ENCODE measurements at places on chromosomes 5 and 9. TPM values are rescaled to one million over a fixed set of nuclear protein-coding genes. Genes with fewer than 3 reads are reported as not detected.

The IDNK gene
- 1.0 TPM for total RNA-seq

DNA sequence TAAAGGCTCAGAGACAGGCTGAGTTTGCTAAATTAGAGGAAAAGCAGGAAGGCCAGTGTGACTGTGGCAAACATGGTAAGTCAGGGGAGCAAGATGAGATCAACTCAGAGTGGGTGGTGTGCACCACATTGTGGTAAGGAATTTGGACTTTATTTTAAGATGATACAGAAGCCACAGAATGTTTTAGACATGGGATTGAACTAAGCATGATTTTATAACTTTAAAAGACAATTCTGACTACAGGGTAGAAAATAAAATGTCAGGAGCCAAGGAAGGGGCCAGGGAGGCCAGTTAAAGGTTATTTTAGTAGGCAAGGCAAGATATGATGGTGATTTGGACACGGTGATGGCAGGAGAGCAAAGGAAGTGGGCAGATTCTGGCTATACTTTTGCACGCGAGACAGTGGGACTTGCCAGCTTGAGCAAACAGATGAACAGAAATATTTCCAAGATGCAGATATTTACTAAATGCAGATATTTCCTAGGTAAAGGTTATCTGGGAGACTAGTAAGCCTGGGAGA, 53.9 kb downstream of the TSSK1B start:
- H3K27ac ChIP-seq: no peak overlapping the region
- no peaks in the 10 kb centered on the region for H3K27me3 ChIP-seq
- H3K4me1 ChIP-seq: peaks cover 19% of the 10 kb centered on the region

DNA sequence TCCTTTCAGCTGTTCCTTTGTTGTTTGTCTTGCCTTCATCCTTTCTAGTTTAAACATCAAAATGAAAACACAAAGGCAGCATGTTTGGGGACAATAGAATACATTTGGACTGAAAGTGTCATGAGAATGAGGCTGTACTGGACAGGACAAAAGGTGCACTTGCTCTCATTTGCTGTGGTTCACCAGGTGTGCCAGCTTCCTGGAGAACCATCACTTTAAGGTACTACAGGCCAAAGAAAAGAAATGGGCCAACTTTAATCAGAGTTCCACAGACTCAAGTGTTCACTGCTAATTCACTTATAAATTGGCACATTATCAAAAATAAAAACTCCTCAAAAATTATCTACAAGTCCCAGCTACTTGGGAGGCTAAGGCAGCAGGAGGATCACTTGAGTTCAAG, 53.8 kb downstream of the ABHD17B start:
- H3K27me3 ChIP-seq: no peaks in the 10 kb centered on the region
- 0 out of 2 replicates have a peak, but pooled peaks cover 4% of the 10 kb centered on the region for H3K36me3 ChIP-seq
- no peak overlapping the region for H3K27ac ChIP-seq
- DNase-seq: no peak
- H3K4me1 ChIP-seq: no peaks in the 10 kb centered on the region

- no peaks in the 10 kb centered on the region for H3K27me3 ChIP-seq
- no peak for DNase-seq
- H3K36me3 ChIP-seq: no peaks in the 10 kb centered on the region
- no peak overlapping the region for H3K4me3 ChIP-seq
Measured at GRCh38 chr5:175557778-175558177, 79.4 kb downstream of the SFXN1 start.

- H3K4me1 ChIP-seq: peaks cover 26% of the 10 kb centered on the region
- H3K27me3 ChIP-seq: no peaks in the 10 kb centered on the region
- no peak overlapping the region for H3K4me3 ChIP-seq
Measured at GRCh38 chr5:172821340-172821985, 12.6 kb upstream of the ERGIC1 start.

DNA sequence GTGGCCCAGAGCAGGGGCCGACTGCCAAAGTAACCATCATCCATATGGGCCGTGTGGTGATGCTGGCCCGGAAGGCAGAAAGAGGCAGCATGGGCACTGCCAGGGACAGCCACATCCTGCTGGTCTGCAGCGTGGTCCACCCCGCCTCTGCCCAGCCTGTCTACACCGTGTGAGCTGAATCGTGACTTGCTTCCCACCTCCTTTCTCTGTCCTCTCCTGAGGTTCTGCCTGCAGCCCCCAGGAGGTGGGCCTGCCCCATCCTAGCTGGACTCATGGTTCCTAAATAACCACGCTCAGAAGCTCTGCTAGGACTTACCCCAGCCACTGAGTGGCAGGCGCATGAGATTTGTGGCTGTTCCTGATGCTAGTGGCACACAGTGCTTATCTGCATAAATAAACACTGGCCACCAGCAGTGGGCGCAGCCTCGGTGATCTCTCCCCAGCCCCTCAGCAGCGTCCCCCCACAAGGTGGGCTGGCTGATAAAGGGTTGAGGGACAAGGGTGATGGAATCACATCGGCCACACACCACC, 22.6 kb upstream of the SUSD3 start:
- no peak for DNase-seq
- H3K27ac ChIP-seq: no peak overlapping the region
- no peak overlapping the region for H3K4me3 ChIP-seq
- no peaks in the 10 kb centered on the region for H3K36me3 ChIP-seq
